ENCODE measurements at places on chromosomes 2 and 18.
A peak's percentile ranks its signal among the peaks of the same experiment; 100 is the strongest.

- no peak overlapping the region for H3K27ac ChIP-seq
- no peaks in the 10 kb centered on the region for H3K36me3 ChIP-seq
- no peak overlapping the region for H3K4me3 ChIP-seq
Measured at GRCh38 chr2:58614219-58614618, 373.1 kb upstream of the FANCL start.

DNA sequence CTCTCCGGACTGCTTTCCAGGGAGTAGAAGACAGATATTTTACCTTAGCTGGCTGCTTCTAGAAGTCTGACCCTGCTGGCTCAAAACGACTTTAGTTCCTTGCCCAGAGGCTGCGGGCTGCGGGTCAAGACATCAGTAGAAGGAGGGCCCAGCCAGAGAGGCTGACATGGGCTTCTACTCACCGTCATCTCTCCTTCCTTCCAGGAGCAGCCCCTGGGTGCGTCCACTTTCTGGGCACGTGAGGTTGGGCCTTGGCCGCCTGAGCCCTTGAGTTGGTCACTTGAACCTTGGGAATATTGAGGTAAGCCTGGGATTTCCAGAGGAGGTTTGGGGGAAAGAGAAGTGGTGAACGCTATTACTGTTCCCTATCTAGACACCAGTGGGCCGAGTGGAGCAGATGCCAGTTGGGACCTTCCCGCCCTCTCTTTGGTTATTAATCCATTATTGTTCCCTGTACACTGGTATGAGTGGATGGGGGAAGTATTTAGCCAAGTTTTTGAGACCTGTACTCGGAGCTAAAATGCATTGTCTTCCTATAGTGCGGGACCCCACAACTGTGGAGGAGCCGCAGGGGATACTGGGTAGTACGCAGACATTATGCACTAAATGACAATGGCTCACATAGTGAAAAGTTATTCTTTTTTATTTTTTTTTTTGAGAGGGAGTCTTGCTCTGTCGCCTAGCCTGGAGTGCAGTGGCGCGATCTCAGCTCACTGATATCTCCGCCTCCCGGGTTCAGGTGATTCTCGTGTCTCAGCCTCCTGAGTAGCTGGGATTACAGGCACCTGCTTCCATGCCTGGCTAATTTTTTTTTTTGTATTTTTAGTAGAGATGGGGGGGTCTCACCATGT, 26.3 kb upstream of the CASP8 start:
- peaks cover 51% of the 10 kb centered on the region for H3K4me1 ChIP-seq
- peak overlapping the region; percentile 67 for H3K4me3 ChIP-seq
- H3K27me3 ChIP-seq: no peaks in the 10 kb centered on the region
- H3K36me3 ChIP-seq: no peaks in the 10 kb centered on the region

DNA sequence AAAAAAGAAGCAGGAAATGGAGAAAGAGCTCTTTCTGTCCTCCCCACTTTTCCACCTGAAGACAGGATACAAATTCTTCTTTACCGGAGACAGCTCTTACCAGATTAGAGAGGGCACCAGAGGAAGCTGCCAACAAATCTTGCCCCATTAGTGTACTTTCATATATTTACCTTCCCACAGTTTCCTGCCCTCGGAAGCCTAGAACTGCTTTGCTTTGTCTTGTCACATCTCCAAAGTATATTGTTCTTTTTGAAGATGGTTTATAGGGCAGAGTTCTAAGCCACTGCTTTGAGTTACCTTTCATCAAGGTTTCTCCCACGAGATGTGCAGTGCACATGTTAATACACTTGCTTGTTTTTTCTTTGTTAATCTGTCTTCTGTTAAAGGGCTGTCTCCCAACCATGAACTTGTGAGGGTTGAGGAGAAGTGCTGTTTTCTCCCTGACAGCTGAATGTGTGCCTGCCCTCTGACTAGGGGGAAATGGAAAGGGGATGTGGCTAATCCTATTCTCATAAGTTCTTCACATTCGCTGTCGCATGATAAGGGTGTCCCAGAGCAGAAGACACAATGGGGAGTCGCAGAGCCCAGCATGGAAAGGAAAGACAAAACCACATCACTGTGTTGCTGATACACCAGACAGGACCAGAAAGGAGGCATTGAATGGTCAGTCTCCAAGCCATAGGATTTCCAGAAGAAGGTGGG, 24.2 kb downstream of the CENPA start:
- H3K4me3 ChIP-seq: no peak overlapping the region
- peaks cover 36% of the 10 kb centered on the region for H3K27me3 ChIP-seq
- H3K36me3 ChIP-seq: no peaks in the 10 kb centered on the region
- H3K4me1 ChIP-seq: peaks cover 31% of the 10 kb centered on the region

DNA sequence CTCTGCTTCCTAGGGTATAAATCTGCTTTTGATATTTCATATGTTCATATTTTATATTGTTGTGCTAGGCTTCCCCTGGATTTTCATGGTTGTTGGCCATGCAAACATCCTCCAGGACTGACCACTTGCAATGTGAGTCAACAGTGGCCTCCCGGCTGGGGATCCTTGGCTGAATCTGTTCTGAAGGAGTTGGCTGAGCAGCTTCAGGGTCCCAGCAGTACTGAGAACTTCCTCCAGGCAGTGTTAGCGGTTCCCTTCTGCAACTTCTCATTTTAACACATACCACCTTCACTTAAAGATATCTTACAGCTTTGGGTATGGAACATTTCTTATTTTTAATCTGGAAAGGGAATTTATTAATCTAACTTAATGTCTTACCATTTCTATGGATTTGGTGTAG, 122.1 kb downstream of the DTNB start:
- no peak overlapping the region for H3K27ac ChIP-seq
- DNase-seq: no peak
- H3K4me1 ChIP-seq: no peaks in the 10 kb centered on the region
- no peaks in the 10 kb centered on the region for H3K27me3 ChIP-seq
- H3K4me3 ChIP-seq: no peak overlapping the region
- H3K36me3 ChIP-seq: no peaks in the 10 kb centered on the region

DNA sequence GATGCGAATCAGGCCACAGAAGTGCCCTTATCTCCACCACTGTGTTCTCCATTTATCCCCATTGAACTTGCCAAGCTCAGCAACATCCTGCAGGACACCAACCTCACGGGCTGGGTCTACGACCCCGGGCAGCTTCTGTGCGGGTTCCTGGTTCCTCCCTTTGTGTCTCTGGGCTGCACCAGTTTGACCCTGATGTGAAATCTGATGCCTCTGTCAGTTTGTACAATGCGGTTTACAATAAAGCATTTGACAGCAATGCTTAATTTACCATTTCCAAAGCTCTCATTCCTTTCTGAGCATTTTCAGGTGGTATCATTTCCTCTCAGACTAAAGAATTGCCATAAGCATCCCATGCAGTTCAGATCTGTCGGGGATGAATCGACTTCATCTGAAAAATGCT, 3.3 kb upstream of the TMEM18 start:
- no peak overlapping the region for H3K27ac ChIP-seq
- no peaks in the 10 kb centered on the region for H3K27me3 ChIP-seq
- peaks cover 4% of the 10 kb centered on the region for H3K4me1 ChIP-seq
- DNase-seq: no peak
- H3K36me3 ChIP-seq: peaks cover 4% of the 10 kb centered on the region
- H3K4me3 ChIP-seq: no peak overlapping the region

- no peak overlapping the region for H3K27ac ChIP-seq
- H3K36me3 ChIP-seq: no peaks in the 10 kb centered on the region
- no peak for DNase-seq
- no peak overlapping the region for H3K4me3 ChIP-seq
- H3K27me3 ChIP-seq: no peaks in the 10 kb centered on the region
- peaks cover 5% of the 10 kb centered on the region for H3K4me1 ChIP-seq
Measured at GRCh38 chr2:25365241-25365640, 23.5 kb upstream of the DNMT3A start.

DNA sequence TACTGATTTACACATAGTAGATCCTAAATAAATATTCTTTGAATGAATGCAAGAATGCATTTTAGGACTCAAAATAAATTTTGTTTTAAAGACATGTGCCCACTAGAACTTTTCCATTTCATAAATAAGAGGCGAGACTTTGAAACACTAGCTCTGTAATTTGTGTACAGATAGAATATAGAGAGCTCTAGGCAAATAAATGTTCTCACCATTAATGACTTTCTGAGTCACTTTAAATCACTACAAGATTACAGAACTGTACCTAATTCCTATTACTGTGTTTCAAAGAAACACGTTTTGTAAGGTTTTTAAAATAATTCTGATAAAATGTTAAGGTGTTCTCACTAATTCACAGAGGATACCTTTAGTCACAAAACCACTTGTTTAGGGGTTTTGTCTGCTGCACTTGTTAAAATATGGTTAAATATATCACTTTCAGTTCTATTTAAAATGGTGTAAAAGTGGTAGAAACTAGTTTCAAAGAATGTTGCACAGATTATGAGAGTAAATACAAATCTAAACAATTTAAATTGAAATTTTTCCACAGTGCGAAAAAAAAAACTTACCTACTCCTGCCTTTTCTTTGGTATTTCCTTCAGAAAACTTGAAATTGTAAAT, 158.7 kb upstream of the ZC3H15 start:
- H3K4me1 ChIP-seq: no peaks in the 10 kb centered on the region
- no peaks in the 10 kb centered on the region for H3K27me3 ChIP-seq
- no peak overlapping the region for H3K27ac ChIP-seq
- no peaks in the 10 kb centered on the region for H3K36me3 ChIP-seq
- H3K4me3 ChIP-seq: no peak overlapping the region

DNA sequence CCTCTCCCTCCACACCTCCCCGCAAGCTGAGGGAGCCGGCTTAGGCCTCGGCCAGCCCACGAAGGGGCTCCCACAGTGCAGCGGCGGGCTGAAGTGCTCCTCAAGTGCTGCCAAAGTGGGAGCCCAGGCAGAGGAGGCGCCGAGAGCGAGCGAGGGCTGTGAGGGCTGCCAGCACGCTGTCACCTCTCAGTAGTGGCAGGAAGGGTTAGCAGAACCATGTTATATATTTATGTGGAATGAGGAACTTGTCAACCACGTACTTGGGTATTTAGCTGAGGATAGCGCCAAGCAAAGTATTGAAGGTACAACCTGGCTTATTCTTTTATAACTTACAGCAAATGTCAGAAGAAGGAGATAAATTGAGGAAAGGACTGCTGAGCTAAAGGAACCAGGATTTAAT, 144.1 kb upstream of the MGAT5 start:
- no peaks in the 10 kb centered on the region for H3K36me3 ChIP-seq
- H3K4me1 ChIP-seq: peaks cover 2% of the 10 kb centered on the region
- no peak for DNase-seq
- H3K4me3 ChIP-seq: no peak overlapping the region

- DNase-seq: no peak
- H3K27me3 ChIP-seq: no peaks in the 10 kb centered on the region
- H3K27ac ChIP-seq: no peak overlapping the region
- no peak overlapping the region for H3K4me3 ChIP-seq
- H3K4me1 ChIP-seq: no peaks in the 10 kb centered on the region
Measured at GRCh38 chr18:31439807-31440325, 7.7 kb upstream of the DSG3 start.

GRCh38 chr2:167192833-167193232, 304.6 kb downstream of the XIRP2 start:
- DNase-seq: no peak
- H3K27me3 ChIP-seq: no peaks in the 10 kb centered on the region
- no peaks in the 10 kb centered on the region for H3K36me3 ChIP-seq
- H3K27ac ChIP-seq: no peak overlapping the region

GRCh38 chr2:237983922-237984321, 17.1 kb downstream of the UBE2F start:
- no peak for DNase-seq
- H3K27ac ChIP-seq: no peak overlapping the region
- H3K27me3 ChIP-seq: no peaks in the 10 kb centered on the region
- no peaks in the 10 kb centered on the region for H3K36me3 ChIP-seq

GRCh38 chr2:196234672-196235071, 63.3 kb upstream of the STK17B start:
- H3K4me3 ChIP-seq: no peak overlapping the region
- H3K4me1 ChIP-seq: peaks cover 68% of the 10 kb centered on the region
- no peaks in the 10 kb centered on the region for H3K36me3 ChIP-seq

DNA sequence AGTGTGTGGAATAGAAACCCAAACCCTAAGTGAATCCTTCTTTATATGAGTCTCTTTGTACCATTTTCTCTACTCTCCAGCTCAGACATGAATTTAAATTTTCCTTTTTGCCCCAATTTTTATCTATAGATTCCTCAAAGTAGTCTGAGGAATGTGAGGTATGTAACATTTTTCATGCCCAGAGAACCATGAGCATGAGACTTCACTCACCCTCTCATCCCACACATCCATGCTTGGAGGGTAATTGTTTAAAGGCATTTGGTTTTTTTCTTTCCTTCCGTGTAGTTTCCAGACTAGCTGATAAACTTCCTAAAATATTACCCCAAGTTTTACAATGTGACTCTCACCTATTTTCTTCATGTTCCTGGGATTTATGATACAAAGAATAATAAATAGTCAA, 2056.8 kb upstream of the CELF4 start:
- no peaks in the 10 kb centered on the region for H3K4me1 ChIP-seq
- DNase-seq: no peak
- no peak overlapping the region for H3K4me3 ChIP-seq
- no peaks in the 10 kb centered on the region for H3K36me3 ChIP-seq
- H3K27me3 ChIP-seq: no peaks in the 10 kb centered on the region

- H3K36me3 ChIP-seq: no peaks in the 10 kb centered on the region
- H3K4me1 ChIP-seq: no peaks in the 10 kb centered on the region
- H3K27me3 ChIP-seq: no peaks in the 10 kb centered on the region
- DNase-seq: no peak
- no peak overlapping the region for H3K27ac ChIP-seq
Measured at GRCh38 chr2:138601458-138602165, 100.0 kb downstream of the SPOPL start.

DNA sequence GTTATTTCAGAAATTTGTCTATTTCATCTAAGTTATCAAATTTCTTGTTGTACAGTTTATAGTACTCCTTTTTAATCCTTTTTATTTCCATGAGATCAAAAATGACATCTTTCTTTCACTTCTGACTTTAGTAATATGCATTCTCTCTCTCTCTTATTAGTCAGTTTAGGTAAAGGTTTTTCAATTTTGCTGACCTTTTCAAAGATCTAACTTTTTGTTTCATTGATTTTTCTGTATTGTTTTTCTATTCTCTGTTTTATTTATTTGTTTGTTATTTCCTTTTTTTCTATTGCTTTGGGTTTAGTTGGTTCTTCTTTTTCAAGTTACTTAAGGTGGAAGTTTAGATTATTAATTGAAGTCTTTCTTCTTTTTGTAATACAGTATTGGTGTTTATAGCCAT, 294.2 kb downstream of the CCDC85A start:
- no peaks in the 10 kb centered on the region for H3K4me1 ChIP-seq
- DNase-seq: no peak
- H3K4me3 ChIP-seq: no peak overlapping the region
- H3K27ac ChIP-seq: no peak overlapping the region

Data from T-cell (primary cell).